ENCODE measurements at places on chromosomes 7 and 10.

DNA sequence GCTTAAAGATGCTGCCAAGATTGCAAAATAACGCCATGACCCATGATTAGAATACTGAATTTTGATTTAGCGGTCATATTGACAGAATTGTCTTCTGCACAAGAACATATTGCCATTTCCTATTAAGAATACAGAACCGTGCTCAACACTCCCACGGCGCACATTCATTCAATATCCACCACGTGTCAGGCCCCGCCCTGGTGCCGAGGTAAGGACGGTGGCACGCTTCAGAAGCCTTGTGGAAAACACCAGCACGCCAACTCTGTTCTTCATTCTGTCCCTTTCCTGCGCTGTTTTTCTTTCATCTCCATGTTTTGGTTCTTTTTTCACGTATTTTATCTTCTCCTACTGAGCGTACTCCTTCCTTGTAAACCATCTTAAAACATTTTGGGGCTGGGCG is 189.3 kb downstream of the ZMYND11 start:
- no peak for DNase-seq

DNA sequence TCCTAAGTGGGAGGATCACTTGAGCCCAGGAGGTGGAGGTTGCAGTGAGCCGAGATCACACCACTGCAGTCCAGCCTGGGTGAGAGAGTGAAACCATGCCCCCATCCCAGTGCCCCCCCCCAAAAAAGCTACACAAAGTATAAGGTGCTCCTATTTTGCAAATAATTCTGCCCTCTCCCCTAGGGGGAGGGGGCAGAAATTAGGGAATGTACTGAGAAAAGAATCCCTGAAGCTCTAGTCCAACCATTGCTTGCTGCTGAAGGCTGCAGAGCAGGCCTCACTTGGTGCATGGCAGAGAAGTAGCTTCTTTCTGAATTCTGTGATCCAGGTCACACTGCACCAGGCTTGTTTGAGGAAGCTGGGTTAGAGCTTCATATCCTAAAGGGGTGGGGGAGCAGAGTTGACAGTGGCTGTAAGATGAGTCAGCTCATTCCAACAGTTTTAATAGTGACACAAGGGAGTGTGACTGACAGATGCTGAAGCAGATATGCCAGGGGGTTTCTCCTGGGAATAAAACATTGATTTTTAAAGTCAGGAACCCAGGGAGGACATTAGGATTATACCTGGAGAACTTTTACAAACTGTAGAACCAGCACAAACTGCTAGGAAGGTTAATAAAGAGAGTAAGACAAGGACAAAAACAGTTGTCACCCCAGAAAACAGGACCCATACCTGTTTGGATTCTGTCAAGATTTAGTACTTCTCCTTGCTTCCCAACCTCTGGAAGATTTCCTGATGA is 32.8 kb upstream of the STRIP2 start:
- DNase-seq, result no peak

- DNase-seq, result no peak
Measured at GRCh38 chr10:128687408-128687807, 561.2 kb upstream of the MKI67 start.

DNA sequence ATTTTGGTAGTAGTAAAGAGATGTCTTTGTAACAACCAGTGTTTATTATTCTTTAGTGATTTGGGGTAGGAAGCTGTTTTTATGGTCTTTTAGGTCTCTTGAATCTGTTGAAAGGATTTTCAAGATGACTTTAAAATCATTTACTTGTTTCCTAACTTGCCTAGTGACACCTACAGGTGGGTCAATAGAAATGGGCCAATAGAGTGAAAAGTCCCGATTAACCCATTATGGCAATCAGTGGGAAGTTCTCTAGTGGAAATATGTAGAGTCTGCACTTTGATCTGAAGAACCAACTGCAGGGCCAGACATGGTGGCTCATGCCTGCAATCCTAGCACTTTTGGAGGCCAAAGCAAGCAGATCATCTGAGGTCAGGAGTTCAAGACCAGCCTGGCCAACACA is 374.7 kb upstream of the BMPER start:
- DNase-seq, result no peak

Data from glomerular endothelial cell (primary cell).